ENCODE measurements at places on chromosomes 7 and 10. TPM values are rescaled to one million over a fixed set of nuclear protein-coding genes. Genes with fewer than 3 reads are reported as not detected.

CNPY1 gene
- total RNA-seq: not detected

MYOZ1 gene
- 706 TPM for total RNA-seq

ARMC10 gene
- 28.8 TPM for total RNA-seq

NEUROD6 gene
- total RNA-seq: 0.21 TPM

TEX47 gene
- not detected for total RNA-seq

GRCh38 chr7:134512271-134512670 lies 15.1 kb upstream of the AKR1B10 start:
- no peak for DNase-seq

GRCh38 chr10:97778452-97779302 lies 6.9 kb upstream of the SFRP5 start:
- no peak for DNase-seq

DNA sequence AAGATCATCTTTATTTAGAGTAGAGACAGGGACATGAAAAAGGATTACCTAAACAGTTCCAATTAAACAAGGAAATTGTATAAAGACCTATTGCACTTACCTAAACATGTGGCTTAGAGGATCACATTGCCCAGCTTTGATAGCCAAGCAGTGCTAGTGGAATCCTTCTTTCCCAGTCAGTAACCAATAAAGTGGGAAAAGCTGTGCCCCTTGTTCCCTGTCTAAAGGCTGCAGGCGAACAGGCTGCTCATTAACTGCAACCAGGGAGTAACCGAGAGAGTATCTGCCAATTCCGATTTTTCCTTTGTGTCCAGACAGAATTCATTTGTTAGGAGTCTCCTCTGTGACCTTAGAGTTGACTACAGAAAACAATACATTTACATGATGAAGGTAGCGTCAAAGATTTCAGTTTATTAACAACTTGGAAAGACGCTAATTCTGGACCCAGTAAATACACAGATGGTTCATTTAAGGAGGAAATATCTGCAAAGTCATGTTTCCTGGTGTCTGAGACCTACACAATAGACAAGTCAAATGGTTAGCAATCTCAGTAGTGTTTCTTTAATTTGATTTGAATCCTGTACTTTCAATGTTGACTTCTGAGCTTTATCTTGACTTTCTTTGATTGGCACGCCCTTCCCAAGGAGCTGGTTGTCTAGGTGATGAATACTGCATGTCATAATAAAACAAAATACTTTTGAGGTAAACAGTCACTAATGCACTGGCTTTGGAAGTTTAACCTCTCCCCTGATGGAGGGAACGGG lies 57.3 kb upstream of the MET start:
- no peak for DNase-seq

DNA sequence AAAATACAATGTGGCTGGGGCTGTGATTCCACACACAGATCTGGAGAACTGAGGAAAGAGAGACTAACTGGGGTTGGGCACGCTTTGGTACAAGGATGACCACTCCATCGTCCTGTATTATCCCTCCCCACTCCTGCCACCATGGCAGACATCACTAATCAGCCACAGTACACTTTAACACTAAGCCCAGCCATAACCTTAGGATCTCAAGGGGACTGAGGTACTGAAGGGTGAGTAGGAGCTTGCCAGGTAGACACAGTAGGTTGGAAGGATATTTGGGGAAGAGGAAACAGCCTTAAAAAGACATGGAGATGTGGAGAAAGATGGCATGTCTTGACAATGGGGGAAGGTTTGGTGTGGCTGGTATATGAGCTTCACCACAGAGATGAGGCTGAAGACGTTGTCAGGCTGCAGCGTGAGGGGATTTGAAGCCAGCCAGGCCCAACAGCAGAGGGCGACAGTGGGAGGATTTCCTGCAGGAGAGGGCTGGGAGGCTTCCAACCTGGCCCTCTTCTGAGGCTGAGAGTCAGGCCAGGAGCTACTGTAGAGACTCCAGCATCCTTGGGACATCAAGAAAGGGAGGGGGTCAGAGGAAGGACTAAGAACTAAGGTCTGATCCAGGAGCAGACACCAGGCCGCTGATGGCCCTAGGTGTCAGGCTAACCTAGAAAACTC lies 58.6 kb upstream of the COL13A1 start:
- DNase-seq: no peak

GRCh38 chr10:6912021-6912420 lies 331.9 kb upstream of the PRKCQ start:
- no peak for DNase-seq

DNA sequence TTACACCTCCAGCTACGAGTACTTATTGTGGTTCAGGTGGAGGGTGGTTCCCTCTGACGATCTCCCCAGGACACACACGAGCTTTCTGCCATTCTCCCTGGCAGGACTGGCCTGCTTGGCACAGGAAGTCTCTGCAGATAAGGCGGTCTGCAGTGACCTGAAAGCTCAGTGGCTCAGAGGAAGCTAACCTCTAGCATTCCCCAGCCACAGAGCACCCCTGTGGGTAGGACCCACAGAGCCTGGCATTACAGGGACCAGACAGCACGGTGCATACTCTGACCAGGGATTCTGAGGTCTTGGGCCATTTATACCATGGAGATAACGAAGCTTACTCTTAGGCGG lies 1.9 kb upstream of the GPR146 start:
- no peak for DNase-seq

DNA sequence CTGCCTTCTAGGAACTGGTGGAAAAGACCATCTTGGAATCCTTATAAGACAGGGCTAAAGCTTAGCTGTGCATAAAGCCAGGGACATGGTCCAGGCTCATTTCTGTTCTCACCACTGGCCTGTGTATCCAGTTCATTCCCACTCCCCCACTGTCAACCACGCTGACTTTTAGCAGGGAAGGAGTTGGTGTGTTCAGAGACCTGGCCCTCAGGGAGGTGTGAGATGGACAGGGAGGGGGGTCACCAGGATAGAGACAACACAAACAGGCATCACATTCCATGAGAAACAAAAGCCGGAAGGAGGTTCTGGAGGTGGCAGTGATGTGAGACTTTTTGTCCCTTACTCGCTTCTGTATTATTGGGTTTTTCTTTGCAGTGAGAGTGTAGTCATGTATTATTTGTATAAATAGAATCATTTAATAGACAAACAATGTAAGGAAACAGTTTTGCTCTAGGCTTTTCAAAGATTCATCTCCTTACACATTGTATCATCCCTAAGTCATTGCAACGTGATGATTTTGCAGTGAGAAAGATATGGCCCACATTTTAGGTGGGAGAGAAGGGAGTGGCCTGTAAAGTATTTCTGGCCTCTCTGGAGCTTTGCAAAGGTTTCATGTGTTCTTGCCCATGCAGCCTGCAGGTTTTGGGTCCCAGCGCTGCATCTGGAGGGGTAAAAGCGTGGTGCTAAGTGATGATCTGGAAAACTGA lies 52.0 kb downstream of the EEPD1 start:
- no peak for DNase-seq

DNA sequence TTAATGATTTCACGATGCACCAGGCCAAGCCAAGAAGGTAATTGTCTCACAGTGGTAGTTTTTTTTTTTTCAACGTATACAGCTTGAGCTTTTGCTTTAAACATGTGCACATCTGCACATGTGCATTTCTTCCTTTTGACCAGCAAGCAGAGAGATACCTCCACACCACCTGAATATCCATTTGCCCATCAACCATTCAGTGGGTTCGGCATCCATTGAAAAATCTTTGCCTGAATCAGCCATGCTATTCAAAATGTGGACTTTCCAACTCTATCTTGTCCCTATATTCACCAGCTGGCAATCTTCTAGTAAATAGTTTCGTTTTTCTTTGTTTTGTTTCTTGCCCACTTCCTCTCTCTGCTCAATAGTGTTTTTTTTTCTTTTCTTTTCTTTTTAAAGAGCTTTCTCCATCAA lies 7.7 kb upstream of the TRA2A start:
- no peak for DNase-seq

DNA sequence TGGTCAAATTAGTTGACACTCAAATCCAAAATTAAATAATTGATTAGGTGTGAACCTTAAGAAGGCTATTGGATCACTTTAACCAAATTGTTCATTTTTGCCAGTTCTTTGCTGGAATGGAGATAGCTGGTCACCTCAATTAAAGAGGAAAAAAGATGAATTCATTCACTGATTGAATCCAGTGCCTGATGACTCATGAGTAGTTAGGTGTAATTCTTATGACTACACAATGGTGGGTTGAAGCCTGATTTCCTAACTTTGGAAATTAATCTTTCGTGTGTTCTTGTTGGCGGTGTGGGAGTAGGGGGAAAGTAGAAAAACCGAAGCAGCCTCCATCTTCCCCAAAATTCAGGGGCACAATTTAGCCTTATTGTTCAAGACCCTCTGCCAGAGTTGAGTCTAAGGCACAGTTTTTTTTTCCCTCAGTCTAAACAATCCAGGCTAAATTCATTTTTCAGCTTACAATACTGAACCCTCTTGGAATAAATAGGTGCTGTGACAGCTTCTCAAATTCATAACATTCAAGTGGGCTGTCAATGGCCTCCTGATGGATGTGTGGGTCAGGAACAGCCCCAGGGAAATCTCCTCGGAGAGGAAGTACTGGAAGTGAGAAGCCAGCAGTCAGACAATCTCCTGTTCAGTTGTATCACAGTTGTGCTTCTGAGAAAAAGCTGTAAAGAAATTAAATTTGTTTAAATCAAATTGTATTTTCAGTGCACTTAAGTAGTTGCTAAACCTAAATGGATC lies 356.6 kb downstream of the BBS9 start:
- DNase-seq: no peak

DNA sequence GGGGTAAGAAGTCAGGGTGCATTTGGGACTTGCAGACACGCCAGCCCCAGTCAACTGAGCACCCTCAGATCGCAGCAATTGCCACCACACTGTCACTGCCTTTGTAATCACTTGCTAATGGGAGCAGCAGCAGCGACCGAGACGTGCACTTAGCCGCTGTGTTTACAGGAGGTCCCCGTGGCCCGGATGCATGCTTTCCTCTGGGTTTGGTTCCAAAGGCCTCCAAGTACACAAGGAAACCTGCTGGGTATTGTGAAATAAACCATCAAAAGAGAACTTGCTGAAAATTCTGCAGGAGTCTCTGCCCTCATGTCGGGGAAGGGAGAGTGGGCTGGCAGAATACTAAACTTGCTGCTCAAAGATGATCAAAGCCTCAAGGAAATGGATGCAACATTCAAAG lies 341.7 kb downstream of the DNAJB6 start:
- DNase-seq: no peak

DNA sequence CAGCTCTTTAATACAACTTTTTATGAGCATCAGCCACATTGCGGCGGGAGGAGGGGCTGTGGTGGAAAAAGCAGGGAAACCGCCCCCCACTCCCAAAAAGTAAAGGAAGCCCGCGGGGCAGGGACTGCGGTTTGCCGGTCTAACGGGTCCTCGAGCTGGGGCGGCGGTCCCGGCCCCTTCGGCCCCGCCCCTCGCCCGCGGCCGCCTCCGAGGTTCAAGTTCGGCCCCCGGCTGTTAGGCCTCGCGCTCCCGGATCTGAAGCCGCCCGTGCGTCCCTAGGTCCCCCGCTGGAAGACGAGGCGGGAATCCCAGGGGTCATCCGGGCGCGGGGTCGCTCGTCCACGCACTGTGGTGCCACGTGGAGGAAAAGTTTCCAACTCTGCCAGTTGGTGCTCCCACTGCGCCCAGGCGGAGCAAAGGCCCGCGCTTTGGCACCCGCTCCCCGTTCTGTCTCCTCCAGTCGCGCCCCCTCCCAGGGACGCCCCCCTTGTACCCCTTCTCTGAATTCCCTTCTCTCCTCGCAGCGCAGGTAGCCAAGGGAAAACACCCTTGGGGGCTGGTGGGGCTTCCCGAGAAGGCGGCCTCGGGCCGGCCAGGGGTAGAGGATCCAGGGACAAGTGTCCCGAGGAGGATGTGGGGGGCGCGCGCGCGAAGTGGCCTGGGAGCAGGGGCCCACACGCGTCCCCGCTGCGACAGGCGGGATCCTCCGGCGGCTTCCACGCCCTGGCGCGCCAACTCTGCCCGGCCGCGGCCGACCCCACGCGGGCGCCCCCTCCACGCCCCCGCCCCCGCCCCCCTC lies 798 bp upstream of the AUTS2 start:
- peak; percentile 69 for DNase-seq

DNA sequence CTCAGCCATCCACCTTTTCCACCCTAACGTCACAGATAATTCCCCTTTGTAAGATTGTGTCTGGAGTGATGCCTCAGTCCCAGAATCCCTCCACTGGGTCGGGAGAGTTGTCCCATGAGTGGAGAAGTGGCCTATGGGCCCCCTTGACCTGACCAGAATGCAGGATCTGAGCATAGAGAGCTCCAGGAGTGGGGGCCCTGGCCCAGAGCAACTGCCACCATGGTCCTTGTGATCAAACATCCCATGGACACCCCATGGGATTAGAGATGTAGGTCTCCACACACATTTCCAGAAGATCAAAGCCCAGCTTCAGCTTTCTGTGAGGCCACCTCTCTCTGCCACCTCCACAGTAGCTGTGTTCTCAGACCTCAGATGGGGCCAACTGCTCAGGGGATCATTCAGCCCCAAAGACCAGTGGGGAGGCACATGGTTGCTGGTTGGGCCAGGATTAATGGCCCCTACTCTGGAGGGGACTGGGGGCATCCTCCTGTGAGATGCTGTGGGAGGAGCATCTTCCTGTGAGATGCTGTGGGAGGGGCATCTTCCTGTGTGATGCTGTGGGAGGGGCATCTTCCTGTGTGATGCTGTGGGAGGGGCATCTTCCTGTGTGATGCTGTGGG lies 28.5 kb upstream of the DPYSL4 start:
- no peak for DNase-seq

DNA sequence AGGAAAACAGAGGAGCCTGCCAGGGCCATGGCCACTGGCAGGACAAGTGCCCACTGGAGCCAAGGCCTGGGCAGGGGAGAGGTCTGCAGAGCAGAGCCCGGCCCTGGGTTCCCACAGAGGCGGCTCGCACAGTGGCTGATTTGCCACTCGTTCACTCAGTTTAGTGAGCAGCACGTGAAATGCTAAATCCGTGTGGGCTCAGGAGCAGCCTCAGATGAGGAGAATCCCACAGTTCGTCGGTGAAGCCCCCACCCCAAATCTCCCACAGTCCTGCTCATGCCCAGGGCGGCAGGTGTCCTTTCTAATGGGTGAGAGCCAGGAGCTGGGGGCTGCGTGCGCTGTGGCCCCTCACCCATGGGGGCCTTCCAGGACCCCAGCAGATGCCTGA lies 107.7 kb upstream of the FAM20C start:
- DNase-seq: no peak

GRCh38 chr10:124106241-124106879 lies 13.0 kb upstream of the CHST15 start:
- DNase-seq: no peak

DNA sequence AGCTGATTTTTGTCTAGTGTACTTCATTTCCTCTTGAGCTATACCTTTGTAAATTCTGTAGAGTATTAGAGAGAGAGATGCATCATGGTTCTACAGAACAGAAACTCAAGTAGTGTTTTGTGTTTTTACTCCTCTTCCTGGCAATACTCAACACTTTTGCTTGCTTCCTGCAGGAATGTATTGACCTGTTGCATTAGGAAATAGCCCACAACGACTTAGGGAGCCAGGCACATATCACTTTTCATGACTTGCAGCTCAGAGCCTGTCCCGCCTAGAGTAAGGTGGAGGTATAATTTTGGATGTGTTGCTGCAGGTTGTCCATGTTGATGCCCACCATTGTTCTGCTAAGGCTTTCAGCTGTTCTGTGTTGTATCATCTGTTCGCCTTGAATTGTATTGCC lies 216.3 kb downstream of the SDK1 start:
- DNase-seq: no peak

Measured in tongue (tissue), 3 donors.